ENCODE measurements at places on chromosomes 5 and 9. TPM values are rescaled to one million over a fixed set of nuclear protein-coding genes. Genes with fewer than 3 reads are reported as not detected.

DNA sequence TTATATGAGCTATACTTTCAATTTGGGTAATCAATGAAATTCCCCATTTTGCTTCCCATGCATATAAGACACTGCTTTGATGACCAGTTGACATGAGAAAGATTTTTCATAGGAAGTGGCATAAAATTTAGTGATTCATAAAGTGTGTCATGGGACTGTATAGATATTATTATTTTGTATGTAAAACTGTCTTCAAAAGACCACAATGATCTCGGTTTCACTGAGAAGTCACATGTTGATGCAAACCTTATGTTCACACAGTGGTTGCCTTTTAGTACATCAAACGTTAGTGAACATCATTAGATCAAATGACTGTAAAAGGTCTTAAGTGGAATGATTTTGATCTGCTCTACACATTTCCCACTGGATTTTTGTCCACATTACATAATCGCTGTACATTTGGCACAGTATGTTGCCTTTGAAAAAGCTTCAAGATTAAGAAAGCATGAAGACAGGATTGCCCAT is 349.2 kb upstream of the MEF2C start:
- DNase-seq: no peak

DNA sequence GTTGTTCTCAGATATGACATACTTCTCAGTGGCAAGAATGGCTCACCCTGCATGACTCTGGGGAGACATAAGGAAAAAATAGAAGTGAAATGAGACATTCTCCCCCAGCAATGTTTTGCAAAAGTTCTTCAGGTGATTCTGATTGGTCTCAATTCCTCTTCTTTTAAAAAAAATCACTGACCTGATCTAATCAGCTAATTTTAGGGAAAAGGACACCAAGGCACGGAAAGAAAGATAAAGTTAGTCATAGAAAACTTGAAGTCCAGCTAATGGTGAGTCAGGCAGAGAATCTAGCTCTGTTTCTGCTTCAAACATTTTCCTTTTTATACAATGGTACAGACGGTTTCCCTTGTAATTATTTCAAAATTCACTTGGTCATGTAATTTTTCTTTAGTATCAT is 1018.9 kb upstream of the ARRDC3 start:
- DNase-seq: no peak

The MARCOL gene
- not detected for total RNA-seq

GRCh38 chr5:16487456-16487855 is 21.9 kb upstream of the ZNF622 start:
- DNase-seq: no peak

The OBP2B gene
- total RNA-seq: not detected

Data from urinary bladder (tissue), 4 donors.